IPS DF 6.9 (cell line): ENCODE measurements at places on chromosomes 13 and 19.
A peak's percentile ranks its signal among the peaks of the same experiment; 100 is the strongest.

DNA sequence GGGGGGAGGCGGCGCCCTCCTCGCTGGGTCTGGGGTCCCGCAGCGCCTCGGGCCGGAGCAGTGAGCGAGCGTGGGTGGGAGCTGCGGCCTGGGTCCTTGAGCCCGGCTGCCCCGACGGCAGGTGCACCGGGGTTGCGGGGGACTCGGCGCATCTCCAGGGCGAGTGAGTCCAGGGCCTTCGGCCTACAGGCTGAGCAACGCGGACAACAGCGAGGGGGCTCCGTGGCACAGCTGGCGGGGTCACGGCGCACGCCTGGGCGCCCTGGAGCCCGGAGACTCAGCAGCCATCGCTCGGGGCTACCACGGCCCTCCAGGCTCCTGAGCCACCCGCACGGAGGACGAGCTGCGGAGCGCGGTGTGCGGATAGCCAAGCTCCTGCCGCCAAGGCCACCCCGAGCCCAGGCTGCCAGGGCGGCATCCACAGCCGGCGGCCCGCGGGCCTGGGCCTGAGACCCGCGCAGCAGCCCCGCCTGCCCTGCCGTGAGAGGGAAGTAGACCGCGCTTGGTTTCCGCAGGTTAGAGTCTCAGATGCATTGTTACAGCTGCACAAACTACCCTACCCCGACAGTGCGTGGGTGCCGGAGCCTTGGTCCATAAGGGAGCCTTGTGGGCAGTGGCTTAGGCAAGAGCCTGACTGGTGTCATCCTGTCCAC lies 253.9 kb upstream of the SGCG start:
- DNase-seq, result no peak

GRCh38 chr13:34250151-34250670 lies 432.3 kb downstream of the RFC3 start:
- no peak for DNase-seq

DNA sequence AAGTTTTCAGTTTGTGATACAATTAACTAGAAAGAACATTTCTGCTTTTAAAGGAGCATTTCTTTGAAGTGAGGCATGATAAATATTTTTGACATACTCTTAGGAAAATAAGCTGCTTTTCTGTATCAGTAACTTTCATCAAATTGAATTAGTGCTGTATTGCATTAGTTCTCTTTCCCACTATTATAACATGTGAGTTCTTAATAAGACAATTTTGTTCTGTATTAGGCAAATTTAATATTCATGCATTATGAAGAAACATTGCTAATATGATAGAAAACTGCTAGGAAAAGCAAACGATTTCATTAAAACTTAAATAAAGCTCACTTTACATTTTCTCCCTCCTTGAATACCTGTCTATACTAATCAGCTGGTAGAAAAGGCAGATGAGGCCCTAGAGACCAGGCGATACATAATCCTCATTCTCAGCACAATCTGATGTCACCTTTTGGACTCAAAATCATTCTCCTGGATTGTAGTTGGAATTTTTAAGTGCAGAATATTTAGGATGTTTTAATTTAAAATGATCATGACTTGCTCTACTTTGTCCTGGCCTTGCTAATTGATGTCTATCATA lies 1636.8 kb downstream of the PCDH9 start:
- no peak for DNase-seq

DNA sequence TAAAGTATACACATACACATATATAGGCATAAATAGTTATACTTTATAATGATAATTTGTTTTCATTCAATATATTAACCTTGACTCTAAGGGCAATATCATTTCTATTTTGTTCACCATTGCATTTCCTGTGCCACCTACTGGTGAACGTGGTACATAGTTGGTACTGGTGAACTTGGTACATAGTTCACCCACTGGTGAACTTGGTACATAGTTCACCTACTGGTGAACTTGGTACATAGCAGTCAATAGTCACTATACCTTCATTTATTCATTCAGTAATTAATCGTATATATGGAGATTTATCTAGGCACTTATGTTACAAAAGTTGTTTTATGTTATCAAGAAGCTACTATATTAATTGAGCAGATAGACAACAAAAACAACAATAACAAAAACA lies 172.6 kb upstream of the ATXN8OS start:
- no peak for DNase-seq

DNA sequence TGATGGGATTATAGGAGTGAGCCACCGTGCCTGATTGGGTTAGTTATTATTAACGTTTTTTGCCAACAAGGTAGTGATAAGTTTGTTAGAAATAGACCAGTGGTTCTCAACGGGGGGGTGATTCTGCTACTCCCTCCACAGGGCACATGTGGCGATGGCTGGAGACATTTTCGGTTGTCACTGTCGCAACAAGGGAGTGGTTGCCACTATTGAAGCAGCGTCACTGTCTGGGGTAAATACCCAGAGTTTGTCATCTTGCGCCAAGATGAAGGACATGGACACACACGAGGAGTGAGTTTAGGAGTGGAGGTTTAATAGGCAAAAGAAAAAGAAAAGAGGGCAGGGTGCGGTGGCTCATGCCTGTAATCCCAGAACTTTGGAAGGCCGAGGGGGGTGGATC lies 18.9 kb downstream of the ADGRE3 start:
- DNase-seq, result no peak

DNA sequence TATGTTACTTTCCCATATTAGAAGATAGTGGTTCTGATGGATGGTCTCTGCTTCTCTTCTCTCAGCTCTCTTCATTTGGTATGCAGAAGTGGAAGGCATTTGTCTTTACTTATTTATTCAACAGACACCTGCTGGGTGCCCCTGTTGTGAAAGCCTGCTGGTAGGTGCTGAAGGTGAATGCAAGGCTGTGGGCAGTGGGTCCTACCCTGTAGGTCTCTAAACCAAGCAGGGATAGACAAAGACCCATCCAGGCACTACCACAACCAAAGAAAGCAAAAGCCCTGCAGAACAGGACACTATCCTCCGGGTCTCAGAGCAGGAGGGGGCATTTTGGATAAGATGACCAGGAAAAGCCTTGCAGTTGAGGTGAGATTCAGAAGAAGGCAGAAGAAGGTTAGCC lies 106.1 kb downstream of the STARD13 start:
- no peak for DNase-seq

DNA sequence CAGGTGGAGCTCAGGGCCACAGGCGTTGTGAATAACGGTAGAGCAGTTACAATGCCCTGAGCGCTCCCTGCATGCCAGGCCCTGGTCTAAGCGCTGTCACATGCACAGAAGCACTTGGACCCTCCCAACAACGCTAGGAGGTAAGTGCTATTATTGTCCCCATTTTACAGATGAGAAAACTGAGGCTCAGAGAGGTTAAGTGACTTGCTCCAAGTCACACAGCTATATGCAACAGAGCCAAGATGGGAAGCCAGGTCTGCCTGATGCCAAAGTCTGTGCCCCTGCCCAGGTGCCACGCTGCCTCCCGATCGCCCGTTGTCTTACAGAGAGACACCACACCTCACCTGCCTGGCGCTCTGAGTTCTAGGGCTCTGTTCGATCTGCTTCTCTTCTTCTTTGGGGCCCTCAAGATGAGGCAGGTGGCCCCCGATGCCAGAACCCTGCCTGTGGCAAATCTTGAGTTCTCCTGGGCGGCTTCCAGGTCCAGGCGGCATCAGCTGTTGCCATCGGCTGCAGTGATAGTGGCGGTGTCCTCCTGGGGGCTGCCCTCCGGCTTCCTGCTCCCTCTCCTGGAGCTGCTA lies 20.0 kb downstream of the YIPF2 start:
- no peak for DNase-seq

DNA sequence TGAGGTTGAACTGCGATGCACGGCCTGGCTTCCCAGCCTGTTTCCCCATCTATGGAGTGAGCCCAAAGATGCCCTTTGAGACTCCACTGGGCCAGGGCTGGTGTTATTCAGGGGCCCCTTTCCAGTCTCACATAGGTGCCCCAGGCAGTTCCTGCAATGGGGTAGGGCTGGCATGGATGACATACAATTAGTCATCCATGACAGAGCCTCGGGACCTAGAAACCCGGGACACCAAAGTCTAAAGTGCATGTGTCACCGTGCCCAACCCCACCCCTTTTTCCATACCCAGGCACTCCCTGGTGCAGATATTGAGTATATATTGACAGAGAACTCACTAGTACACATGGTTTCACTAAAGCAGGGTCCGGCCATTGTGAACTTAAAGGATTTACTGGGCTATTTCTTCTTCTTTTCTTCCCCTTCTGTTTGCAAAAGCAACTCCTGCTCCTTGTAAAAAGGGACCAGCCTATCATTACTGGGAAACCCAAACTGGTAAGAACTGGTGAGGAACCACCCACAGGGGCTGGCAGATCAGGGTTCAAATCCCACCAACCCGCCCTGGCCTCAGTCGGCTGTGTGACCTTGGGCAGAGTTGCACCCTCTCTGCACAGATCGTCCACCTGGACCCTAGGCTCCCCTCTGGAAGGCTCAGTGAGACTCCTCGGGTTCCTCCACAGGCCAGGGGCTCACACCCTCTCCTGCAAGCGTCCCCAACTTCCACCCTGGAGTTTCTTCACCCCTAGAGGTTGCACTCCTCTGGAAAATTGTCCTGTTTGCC lies 2.7 kb downstream of the B3GNT3 start:
- no peak for DNase-seq

- no peak for DNase-seq
These were observed 9.8 kb downstream of the DAZAP1 start for GRCh38 chr19:1417145-1417544.

- DNase-seq, result peak; percentile 50
These were observed at the start of gene ZNF665 for GRCh38 chr19:53192771-53193534. ZNF665 (minus strand) TSS chr19:53193358; CDS start chr19:53182898, 10,460 bp downstream.

GRCh38 chr19:11989112-11989456 lies 24.2 kb downstream of the ZNF763 start:
- DNase-seq, result no peak

- no peak for DNase-seq
These were observed 93.5 kb upstream of the MRI1 start for GRCh38 chr19:13670846-13671245.

GRCh38 chr13:90806016-90806615 lies 541.4 kb upstream of the MIR17HG start:
- no peak for DNase-seq

- no peak for DNase-seq
These were observed 203.3 kb upstream of the IRS2 start for GRCh38 chr13:109989686-109990085.

DNA sequence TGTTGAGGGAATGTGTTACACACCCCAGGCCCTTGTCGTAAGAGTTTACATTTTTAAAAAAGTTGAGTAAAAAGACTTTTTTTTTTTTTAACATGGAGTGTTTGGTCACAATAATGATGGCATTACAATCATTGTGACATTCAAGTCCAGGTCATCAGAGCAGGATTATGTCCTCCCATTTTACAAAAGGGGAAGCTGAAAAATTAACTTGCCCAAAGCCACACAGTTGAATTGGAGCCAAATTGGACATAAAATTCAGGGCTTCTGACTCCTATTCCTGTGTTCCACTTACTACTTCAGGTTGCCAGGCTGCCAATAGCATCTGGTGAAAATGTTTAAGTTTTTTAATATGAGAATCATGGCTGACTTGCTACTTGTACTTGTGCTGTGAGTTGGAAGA lies 49.3 kb downstream of the DLEU7 start:
- no peak for DNase-seq

DNA sequence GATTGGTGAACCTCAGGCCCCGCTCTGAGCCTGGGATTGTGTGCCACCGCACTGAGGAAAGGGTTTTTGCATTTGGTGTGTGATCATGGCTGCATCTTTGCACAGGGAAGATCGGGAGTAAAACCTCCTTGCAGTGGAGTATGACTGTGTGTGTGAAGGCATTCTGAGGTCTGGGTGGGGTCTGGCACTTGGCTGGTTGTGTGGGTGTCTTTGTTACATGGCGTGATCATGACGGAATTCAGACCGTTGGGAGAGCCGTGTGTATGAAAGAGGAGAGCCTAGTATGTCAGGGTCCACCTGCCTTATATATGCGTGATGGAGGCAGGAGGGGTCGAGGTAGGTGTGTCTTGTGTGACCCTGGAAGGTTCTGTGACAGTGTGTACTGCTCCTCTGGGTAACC lies 740 bp upstream of the BEST2 start:
- DNase-seq, result no peak
